ENCODE measurements at places on chromosomes 4 and X. TPM values are rescaled to one million over a fixed set of nuclear protein-coding genes. Genes with fewer than 3 reads are reported as not detected.

The PRKG2 gene
- not detected for total RNA-seq

The RTL3 gene
- total RNA-seq: not detected

The EDNRA gene
- total RNA-seq: 0.34 TPM

The SPIN4 gene
- 13.8 TPM for total RNA-seq

The ASMTL gene
- 14.6 TPM for total RNA-seq

The RBM41 gene
- total RNA-seq: 10.5 TPM

The CNGA1 gene
- not detected for total RNA-seq

The OPRPN gene
- total RNA-seq: not detected
